ENCODE measurements at places on chromosomes 12 and 14. TPM values are rescaled to one million over a fixed set of nuclear protein-coding genes. Genes with fewer than 3 reads are reported as not detected.

DNA sequence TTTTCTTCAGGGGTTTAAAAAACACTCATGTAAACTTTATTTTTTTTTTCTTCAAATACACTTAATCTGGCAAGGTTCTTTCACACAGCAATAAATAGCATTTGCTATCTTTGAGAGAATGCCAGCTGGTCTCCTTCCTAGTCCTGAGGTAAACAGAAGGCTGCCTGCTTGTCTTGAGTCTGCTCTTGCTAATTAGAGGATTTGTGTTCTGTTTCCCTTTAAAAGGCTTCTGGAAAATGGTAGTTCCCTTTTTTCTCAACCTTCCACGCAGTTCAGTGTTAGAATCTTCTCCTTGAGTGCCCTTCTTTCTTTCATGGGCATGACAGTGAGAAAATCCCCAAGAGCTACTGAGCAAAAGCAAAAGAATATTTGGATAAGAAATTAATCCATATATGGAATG lies 92.3 kb upstream of the DCN start:
- peaks cover 10% of the 10 kb centered on the region for H3K4me1 ChIP-seq
- H3K27ac ChIP-seq = peak overlapping the region; percentile 50
- no peak for DNase-seq
- H3K27me3 ChIP-seq = no peaks in the 10 kb centered on the region

- H3K4me1 ChIP-seq = no peaks in the 10 kb centered on the region
- H3K4me3 ChIP-seq = no peak overlapping the region
- no peaks in the 10 kb centered on the region for H3K36me3 ChIP-seq
- H3K27ac ChIP-seq = no peak overlapping the region
- DNase-seq = no peak
Observed at GRCh38 chr12:45598761-45599160, 130.7 kb upstream of the ARID2 start.

DNA sequence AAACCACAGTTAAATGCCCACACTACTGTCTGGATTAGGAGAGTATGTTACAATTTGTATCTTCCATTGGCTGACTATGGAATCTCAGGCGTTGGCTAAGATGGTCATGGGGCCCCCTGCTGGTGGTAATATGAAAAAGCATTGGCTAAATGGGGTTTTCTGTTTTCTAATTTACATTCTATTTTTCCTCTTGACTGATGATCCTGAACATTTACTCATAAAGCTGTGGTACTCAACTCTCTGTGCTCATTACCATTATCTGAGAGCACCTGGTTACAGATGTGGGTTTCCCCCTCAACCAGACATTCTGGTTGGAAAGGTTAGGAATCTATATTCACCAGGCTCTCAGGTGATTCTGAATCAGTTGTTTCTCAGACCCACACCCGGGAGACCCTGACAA lies 64.8 kb downstream of the WSCD2 start:
- no peaks in the 10 kb centered on the region for H3K4me1 ChIP-seq
- H3K27ac ChIP-seq = no peak overlapping the region
- DNase-seq = no peak

- no peaks in the 10 kb centered on the region for H3K4me1 ChIP-seq
- DNase-seq = no peak
- no peak overlapping the region for H3K27ac ChIP-seq
- no peaks in the 10 kb centered on the region for H3K27me3 ChIP-seq
- H3K36me3 ChIP-seq = no peaks in the 10 kb centered on the region
Observed at GRCh38 chr14:92207928-92208265, 86.1 kb downstream of the CPSF2 start.

CIROP gene
- not detected for total RNA-seq

CMKLR1 gene
- total RNA-seq = 25.6 TPM
